ENCODE measurements at places on chromosomes 2 and 18.

GRCh38 chr2:141020346-141020745, 1110.5 kb downstream of the LRP1B start:
- DNase-seq: no peak

DNA sequence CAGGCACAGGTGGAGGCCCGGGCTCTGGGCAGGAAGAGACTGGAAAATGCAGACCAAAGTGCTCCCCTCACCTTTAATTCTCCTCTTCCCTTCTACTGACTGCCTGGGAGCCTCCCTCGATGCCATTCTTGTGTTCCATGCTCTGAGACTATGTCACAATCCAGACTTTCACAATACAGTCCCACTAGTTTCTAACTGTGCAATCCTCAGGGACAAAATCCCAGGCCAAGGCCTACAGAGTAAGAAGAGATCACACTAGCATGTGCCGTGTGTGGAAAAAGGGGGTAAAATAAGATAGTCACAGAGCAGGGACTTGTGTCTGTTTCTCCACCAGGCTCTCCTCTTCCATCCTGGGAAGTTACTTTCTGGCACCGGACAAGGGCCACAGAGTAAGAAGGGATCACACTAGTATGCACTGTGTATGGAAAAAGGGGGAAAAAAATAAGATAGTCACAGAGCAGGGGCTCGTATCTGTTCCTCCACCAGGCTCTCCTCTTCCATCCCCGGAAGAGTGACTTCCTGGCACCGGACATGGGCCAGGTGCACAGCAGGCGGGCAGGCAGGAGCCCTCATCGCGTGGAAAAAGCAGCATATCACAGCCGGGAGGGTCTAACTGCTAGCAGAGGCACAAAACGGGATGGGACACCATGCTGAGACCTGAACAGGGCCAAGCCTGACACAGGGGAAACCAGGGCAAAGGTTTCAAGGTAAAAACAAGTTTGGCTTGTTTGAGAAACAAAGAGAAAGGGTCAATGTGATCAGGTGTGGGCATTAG, 9.6 kb downstream of the CYB5A start:
- no peak for DNase-seq

- no peak for DNase-seq
These were observed 238.5 kb upstream of the FBXO11 start for GRCh38 chr2:48144777-48145176.

DNA sequence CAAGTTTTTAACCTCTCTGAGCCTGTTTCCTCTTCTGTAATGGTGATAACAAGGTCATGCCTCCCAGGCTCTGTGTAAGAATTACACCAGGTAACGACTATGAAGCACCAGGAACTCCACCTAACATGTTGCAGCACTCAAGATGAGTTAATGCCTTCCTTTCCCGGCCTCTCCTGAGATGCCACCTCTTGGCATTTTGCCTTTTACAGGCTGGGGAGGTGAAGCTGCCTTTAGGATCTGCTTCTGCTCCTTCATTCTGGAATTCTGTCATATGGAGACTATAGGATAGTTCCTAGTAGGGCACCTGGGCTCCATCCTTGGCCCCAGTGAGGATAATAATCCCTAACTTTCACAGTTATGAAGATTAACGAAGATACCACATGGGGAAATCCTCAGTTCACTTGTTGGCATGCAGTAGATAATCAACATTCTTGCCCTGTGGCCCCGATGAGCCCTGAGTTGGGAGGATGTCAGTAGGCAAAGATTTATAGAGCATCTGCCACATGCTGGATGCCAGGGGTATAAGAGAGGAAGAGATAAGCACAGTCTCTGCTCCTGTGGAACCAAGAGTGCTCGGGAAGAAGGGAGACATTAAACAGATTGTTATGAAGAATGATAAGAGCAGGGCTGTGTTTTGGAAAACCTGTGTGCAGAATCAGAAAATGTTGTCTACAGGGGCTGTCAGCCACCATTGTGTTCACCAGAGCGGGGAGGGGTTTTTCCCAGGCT, 43.9 kb upstream of the KCNF1 start:
- DNase-seq: no peak

- no peak for DNase-seq
These were observed 676 bp downstream of the SH3BP4 start for GRCh38 chr2:234952270-234953115.

GRCh38 chr2:235843591-235844395, 324.4 kb downstream of the GBX2 start:
- DNase-seq: no peak

DNA sequence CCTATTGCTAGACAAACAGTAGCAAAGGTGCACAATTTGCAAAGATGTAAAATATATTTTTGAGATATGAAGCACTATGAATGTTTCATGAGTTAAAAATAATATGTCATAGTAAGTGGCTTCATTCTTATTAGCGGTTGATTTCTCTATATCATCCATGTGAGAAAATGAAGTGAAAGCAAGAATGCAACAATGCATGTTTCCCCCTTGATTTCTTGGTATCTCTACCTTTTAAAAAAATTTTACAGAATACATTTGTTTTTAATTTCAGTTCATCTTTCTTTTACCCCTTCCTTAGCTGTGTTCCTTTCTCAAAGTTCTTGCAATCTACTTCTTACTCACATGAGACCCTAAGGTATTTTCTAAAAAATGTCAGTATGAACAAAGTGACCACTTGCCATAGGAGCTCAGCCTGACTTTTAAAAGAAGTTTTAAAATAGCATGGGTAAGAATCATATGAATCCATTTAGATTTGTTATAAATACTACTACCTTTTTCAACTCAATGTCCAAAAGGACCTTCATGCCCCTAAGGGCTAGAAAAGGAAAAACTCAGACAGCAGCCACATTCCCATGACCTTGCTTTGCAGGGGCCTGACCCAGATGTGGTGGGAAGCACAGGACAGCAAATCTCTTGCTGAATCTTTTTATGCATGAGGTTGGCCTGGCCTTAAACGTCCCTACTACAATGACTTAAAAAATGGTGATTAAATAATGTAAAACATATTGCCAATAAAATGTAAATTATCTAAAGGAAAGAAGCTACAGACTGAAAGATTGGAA, 14.8 kb upstream of the SLC38A11 start:
- no peak for DNase-seq
